Vagina (tissue), 2 donors: ENCODE measurements at places on chromosomes 7 and 10. TPM values are rescaled to one million over a fixed set of nuclear protein-coding genes. Genes with fewer than 3 reads are reported as not detected.

The PROSER2 gene
- 8.1 TPM for total RNA-seq

The AKR1E2 gene
- total RNA-seq, result 3.7 TPM

The TMEM229A gene
- not detected for total RNA-seq

The CADPS2 gene
- 25.5 TPM for total RNA-seq

The CRHR2 gene
- not detected for total RNA-seq

The VSTM4 gene
- 14.0 TPM for total RNA-seq

The AGMO gene
- 0.98 TPM for total RNA-seq

The SPDYE1 gene
- not detected for total RNA-seq

The MYL10 gene
- not detected for total RNA-seq

The SMO gene
- total RNA-seq, result 22.1 TPM

DNA sequence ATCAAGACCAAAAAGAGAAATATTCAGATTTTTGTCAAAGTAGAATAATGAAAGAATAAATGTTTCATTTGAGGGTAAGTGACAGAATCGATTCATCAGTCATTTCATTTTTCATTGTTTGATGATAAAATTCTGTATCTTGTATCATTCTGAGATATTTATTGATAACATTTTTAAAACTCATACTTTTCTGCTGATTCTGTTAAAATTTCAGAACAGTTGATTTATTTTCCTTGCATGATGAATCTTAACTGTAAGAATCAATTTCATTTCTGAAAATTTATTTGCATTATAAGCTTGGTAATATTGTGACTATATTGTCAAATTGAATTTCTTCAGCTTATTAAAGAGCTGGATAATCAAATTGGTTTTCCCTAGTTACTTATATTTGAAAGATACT lies 13.9 kb downstream of the PHYHIPL start:
- DNase-seq, result no peak

DNA sequence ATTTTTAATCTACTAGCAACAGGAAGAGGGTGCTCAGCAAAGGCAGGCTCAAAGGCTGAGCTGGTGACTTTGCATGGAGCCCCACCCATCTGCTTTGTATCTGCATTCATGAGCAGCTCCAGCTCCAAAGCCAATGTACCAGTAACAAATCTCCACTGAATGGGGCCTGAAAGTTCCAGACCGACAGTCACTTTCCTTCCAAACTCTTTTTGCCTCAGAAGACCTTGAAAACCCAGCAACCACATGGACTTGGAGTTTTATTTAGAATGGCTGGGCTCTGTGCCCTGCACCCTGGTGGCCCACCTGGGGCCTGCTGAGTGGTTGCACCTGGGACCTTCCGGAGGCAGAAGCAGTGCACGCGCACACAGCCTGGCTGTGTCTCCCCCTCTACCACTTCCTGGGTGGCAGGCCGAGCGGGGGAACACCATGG lies 195.0 kb upstream of the PLXNA4 start:
- no peak for DNase-seq

DNA sequence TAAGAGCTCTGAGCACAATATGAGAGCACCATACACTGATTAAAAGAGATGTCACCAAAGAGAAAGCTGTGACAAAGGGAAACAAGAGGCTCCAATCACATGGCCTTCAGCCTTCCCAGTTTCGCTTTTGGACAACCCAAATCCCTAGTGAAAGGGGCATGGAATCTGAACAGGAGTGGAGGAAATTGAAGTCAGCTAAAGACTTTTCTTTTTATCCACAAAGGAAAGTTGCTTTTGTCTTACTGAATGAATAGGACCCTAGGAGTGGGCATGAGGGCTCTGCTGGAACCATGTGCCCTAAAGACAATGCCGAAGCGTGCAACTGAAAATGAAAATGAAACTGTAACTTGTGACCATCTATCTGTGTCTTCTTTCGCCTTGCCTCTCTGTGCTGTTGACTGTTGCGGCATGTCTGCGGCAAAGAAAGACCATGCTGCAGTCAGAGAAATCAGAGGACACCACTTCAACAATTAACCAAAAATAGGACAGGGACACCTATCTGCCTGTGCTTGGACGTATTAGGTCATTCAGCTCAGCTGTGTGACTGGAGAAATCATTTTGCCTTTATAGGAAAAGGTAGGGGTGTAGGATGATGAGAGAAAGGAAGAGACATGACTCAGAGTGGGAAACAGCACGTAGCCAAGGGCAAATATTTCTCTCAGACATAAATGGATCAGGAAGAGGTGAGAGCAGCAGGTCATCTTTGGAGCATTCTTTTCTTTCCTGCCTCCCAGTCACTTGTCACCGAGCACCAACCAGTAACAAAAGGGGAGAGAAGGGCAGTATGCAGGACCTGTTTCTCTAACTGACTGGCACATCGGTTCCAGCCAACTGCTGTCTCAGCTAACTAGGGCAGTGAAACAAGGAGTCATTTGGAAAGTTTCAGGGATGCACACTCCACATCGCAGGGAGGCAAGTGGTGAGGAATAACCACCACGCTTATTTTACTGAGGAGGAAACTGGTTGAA lies 12.3 kb downstream of the CAV2 start:
- DNase-seq, result no peak

DNA sequence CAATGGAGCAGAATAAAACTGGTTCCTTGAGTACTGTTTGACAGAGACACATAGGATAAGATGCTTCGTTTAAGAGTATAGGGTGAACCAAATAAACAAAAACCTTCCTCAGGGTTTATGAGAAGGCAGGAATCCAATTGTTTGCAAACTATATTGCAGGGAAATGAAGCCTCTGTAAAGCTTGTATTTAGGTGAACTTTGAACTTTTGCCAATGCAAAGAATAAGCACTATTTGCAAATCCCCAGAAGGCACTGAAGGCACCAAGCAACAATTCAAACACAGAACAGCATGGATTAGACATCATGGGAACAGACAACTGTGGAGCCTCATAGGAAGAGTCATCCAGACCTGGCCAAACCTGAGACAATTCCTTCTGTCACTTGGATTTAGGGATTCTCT lies 47.1 kb upstream of the WASL start:
- no peak for DNase-seq

- no peak for DNase-seq
Measured at GRCh38 chr10:75962395-75963061, 531.1 kb downstream of the LRMDA start.

DNA sequence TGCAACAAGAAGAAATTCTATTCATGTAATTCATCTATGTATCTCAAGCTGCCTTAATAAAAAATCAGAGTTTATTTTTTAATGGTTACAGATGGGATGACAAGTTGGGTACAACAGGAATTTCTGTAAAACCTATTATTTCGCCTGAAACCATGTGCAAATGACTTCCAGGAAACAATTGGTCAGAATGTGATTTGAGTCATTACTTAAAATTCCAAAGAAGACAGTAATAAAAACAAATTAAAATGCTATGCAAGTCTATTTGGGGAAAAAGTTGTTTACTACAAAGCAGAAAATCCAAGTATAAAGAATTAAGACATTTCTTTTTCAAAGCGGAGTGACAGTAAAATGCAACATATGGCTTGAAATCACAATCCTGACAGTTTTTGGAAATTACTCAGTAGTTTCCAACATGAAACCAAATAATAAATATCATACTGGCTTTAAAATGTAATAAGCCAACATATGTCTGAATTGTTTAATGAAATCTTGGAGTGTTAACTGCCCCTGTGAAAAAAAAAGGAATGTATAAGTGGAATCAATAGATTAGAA lies 41.5 kb upstream of the SEMA3C start:
- DNase-seq, result no peak

DNA sequence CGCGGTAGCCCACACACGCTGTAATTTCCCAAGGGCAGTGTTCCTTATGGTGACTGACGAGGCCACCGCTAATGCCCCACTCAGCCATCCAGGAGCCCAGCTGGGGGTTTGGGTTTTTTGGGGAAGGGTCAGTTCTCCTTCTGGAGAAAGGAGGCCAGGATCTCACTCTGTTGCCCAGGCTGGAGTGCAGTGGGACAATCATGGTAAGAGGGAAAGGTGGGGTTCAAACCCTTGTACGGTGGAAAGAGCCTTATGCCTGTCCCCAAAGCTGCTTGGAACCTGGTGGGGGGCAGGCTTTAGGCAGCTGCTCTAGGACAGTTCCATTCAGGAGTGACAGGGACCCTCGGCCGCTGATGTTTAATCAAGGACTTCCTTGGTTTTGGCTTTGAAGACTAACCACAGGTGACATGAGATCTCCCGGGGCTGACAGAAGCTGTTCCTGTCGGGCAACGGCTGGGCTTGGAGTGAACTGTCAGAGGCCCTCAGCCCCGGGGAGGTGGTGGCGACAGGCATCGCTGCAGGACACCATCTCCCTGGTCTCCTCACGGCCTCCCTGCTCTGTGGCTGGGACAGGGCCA lies 84.5 kb downstream of the CARD11 start:
- DNase-seq, result no peak

GRCh38 chr10:82092111-82092510 lies 217.1 kb downstream of the NRG3 start:
- DNase-seq, result no peak

- DNase-seq, result no peak
Measured at GRCh38 chr10:19532411-19532810, 283.8 kb upstream of the PLXDC2 start.

DNA sequence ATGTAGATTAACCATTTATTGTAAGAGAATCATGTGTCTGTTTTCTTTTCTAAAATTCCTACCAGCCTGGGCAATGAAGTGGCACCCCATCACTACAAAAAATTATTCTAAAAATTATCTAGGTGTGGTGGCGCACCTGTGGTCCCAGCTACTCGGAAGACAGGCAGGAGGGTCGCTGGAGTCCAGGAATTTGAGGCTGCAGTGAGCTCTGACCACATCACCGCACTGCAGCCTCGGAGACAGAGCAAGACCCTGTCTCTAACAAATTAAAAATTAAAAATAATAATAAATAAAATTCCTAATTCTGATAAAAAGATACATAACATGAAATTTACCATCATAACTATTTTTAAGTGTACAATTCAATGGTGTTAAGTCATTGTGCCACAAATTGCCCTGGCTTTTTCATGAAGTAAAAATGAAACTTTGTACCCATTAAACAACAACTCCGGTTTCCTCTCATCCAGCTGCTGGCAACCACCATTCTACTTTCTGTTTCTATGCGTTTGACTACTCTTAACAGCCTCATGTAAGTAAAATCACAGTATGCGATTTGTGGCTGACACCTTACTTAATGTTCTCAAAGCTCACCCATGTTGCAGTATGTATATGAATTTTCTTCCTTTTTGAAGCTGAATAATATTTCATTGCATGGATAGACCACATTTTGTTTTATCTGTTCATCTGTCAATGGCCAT lies 20.6 kb upstream of the USP6NL start:
- no peak for DNase-seq

DNA sequence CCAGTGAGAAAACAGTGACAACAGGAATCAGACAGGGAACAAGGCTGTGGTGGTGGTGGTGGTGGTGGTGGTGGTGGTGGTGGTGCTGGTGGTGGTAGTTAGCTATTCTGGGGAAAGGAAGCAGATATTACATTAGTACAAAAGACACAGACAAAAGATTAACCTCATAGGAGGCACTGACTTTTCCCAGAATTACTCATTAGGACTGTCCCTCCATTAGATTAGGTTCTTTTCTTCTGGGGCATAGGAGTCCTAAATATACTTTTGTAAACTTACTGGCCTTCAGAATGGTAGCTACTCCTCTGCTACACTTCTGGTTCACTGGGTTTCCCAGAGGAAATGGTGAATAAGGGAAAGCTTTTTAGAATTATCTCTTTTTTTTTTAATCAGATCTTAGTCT lies 156.6 kb upstream of the SEMA3D start:
- DNase-seq, result no peak

GRCh38 chr10:29540016-29540415 lies 94.8 kb downstream of the SVIL start:
- DNase-seq, result no peak

DNA sequence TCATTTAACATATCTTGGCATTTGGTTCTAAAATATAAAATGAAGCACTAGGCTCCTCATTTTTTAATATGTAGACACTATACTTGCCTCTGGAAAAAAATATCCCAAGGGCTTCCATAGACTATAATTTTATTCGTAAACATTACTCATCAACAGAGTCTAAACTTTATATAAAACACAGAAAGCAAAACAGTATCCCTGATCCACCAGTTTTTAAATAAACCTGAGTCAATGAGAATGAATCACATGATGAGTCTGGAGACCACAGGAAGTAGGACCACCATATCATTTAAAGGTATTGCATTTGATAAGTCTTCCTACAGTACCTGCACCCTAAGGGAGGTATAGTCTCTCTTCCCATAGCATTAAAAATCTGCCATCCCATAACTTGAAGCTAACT lies 228.0 kb downstream of the DGKI start:
- DNase-seq, result no peak
